Iris pigment epithelial cell (primary cell): ENCODE measurements at places on chromosomes 6 and 20.
A peak's percentile ranks its signal among the peaks of the same experiment; 100 is the strongest.

DNA sequence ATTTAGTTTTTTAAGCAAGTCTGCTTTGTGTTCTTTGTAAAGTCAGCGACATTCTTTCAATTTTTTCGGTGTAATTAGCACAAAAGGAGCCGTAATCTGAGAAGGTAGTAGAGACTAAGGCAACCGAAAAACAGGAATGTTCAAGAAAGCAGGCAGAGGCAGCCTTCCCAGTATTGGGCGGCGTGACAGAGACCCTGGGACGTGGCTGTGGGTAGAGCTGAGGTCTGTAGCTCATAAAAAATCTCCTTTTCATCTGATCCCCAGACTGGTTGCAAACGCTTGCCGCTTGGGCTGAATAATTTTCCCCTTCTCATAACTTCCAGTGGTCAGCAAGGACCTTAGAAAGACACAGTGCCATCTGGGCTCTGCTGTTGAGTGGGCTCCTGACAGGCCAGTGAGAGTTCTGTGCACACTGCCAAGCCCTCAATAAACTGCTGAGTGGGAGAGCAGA is 30.8 kb downstream of the GNAS start:
- DNase-seq = no peak

- DNase-seq = no peak
These were observed 71.6 kb downstream of the KIF6 start for GRCh38 chr6:39653612-39654011.

- DNase-seq = peak; percentile 11
These were observed 668.9 kb downstream of the TFAP2A start for GRCh38 chr6:9745966-9746365.

- DNase-seq = peak; percentile 89
These were observed 12.2 kb upstream of the PTGIS start for GRCh38 chr20:49579874-49580812.

DNA sequence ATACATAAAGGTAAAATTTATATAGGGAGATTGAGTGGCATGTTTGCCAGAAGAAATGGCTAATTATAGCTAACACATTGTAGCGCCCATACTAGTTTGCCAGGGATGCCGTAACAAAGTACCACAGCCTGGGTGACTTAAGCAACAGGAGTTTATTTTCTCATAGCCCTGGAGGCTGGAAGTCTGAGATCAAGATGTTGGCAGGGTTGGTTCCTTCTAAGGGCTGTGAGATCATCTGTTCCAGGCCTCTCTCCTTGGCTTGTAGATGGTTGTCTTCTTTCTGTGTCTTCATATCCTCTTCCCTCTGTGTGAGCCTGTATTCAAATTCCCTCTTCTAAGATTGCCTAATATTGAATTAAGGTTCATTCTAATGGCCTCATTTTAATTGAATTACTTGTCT is 417.5 kb upstream of the OPRM1 start:
- DNase-seq = no peak

GRCh38 chr6:106181664-106182418 is 95.7 kb downstream of the PRDM1 start:
- peak; percentile 86 for DNase-seq

GRCh38 chr20:37537505-37537904 is 9.8 kb upstream of the BLCAP start:
- DNase-seq = no peak

DNA sequence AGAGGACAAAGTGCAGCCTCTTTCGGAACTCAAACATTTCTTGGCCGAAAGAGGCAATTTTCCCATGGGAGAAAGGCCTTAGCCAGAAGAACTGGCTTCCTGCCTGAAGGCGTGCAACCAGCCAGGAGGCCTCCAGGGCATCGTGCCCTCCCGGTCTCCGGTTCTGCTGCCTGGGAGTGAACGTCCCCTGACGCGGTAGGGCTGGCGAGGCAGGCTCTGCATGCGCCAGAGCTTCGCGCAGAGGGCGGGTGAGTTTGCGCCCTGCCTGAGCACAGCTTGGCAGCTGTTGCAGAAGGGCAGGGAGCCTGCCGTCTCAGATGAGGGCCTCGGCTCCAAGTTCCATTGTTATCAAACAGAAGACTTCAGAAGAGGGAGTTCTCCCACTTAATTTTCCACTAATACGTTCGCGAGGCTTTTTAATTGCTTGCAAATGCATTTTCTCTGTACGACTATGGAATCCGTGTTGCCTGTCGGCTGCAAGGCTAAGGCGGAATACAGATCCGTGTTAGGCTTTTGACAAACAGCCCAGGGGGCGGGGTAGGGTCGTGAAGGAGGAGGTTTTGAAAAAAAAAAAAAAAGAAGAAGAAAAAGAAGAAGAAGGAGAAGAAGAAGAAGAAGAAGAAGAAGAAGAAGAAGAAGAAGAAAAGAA is 5.5 kb upstream of the TFAP2D start:
- DNase-seq = no peak

DNA sequence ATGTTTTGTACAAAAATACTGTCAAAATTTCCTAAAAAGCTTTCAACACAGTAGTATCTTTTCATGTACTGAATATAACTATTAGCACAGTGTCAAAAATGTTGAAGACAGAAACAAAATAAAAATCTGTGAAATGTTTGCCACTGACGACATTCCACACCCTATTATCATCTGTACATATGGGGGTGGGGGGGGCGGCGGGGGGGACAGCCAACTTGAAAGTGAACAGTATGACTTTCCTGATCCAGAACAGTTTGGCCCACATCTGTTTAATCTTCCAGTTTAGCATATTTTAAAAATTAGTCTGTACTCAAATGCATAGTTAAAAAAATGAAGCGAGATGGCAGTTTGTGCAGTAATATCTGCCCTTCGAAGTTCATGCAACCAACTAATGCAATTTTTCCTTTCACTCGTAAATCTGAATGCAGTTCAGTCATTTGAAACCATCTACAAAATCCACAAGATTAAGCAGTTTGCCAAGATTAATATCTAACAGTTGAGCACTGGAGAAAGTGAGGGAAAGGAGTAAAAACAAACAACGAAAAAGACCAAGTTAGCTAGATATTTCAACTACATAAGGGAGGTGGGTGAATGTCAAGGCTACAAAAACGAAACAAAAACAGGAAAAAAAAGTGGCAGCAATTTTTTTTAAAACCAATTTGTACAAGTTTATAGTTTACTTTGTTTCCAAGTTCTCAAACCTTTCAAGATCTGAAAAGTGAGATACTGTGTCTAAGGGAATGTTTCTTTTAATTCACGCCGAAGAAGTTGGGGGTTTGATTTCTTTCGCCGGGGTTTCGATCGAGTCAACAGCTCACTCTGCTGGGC is 1.9 kb downstream of the CITED2 start:
- peak; percentile 28 for DNase-seq

- DNase-seq = no peak
These were observed 137.6 kb downstream of the UST start for GRCh38 chr6:148884461-148884860.

DNA sequence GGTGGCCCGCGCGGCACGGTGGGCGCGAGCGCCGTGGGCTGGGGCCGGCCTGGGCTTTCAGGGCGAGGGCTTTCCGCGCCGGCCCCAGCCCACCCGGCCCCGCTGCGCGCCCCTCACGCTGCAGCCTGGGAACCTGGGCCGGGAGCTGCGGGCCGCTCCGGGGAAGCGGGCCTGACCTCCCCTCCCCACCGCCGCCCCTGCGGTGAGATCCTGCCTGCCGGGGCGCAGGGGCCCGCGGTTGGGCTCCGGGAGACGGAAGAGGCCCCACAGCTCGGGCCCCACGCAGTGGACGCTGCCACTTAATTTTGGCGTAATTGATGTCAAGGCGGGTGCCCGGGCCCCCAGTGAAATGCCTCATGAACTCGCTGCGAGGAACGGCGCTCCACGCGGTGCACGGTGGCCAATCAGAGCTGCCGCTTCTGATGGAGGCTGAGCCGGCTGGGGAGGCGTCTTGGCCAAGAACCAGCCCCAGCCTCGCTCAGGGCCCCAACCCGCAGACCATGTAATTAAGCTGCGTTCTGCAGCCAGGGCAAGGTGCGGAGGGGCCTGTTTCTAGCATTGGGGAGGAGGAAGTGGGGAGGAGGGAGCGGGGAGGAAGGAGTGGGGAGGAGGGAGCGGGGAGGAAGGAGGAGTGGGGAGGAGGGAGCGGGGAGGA is 96.1 kb upstream of the BHLHE23 start:
- DNase-seq = peak; percentile 64

GRCh38 chr6:131042664-131043063 is 20.4 kb downstream of the EPB41L2 start:
- no peak for DNase-seq

DNA sequence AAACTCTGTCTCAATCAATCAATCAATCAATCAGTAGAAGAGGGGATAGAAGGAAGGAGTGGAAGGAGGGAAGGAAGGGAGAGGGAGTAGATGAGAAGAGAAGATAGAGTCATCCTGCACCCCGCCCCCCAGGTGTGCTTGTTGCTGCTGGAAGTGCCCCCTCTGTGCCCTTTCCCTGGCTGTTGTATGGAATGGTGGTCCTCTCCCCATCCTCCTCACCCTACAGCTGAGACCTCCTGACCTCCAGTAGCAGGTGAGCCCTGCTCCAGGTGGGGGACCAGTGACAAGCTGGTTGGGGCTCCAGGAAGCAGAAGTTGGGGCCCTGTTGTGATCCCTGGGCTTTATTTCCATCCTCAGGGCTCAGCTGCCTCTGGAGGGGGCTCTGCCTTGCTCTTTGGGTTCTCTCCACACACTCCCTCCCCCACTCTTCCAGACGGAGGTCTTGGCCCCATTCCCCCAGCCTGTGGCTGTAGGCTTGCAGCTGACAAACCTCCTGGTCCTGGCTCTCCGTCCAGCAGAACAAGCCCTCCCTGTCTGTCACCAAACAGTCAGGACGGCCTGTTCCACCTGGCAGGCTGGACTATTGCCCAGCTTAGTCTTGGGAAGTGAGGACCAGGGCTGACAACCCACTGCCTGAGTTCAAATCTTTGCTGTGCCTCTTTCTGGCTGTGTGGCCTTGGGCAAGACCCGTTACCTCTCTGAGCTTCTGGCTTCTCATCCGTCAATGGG is 26.0 kb upstream of the SCRT2 start:
- DNase-seq = no peak

- peak; percentile 44 for DNase-seq
These were observed 63.3 kb downstream of the TOX2 start for GRCh38 chr20:43977962-43978361.

- DNase-seq = no peak
These were observed 134.0 kb downstream of the PDE7B start for GRCh38 chr6:135985471-135985870.

DNA sequence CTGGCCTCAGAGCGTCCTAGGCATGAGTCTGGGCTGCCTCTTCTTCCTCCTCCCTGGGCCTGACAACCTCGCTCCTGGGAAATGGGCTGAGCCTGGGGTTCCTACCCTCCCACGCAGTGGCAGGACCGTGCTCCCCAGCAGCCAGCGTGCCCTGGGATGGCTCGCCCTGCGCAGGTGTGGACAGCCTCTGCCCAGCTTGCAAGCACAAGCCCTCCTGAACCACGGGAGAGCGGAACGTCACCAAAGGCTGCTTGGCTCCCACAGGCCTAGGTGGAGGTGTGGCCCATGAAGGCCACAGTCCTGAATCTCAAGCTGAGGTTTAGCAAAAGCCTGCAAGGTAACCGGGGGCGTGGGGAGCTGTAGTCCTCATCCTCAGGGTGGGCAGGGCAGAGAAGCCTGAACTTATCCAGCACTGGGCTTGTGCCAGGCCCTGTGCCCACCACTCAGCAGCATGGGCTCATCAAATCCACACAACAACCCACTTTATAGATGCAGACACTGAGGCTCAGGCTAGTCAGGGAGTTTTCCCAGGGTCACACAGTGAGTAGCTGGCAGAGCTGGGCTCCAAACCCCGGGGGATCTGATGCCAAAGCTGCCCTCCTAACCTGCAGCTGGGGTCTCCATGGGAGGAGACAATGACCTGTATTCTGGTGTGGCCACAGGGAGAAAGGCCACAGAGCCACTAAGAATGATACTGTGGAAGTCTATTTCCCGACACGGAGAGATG is 25.3 kb downstream of the RBM38 start:
- no peak for DNase-seq

- DNase-seq = no peak
These were observed 46.0 kb upstream of the TOP1 start for GRCh38 chr20:40982415-40983145.

DNA sequence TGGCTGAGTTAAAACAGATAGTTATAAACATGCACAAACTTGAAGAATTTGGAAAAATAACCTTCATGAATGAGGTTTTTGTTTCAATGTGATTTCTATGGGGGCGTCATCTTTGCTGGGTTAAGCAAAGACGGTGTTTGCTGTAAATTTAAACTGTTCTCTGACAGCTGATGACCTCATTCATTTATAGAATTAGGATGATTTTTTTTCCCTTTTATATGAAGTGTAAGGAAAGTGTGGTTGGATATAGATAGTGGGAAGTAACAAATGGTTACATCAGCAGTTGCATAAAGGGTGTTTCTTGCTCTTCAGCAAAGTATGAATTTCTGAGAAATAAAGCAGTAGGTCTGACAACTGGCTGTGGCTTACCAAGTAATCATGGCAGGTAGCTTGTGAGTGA is 137.2 kb upstream of the CENPW start:
- no peak for DNase-seq

- no peak for DNase-seq
These were observed 328.7 kb downstream of the UTRN start for GRCh38 chr6:144613859-144614258.

- no peak for DNase-seq
These were observed 5.3 kb downstream of the GHRH start for GRCh38 chr20:37256286-37256685.

DNA sequence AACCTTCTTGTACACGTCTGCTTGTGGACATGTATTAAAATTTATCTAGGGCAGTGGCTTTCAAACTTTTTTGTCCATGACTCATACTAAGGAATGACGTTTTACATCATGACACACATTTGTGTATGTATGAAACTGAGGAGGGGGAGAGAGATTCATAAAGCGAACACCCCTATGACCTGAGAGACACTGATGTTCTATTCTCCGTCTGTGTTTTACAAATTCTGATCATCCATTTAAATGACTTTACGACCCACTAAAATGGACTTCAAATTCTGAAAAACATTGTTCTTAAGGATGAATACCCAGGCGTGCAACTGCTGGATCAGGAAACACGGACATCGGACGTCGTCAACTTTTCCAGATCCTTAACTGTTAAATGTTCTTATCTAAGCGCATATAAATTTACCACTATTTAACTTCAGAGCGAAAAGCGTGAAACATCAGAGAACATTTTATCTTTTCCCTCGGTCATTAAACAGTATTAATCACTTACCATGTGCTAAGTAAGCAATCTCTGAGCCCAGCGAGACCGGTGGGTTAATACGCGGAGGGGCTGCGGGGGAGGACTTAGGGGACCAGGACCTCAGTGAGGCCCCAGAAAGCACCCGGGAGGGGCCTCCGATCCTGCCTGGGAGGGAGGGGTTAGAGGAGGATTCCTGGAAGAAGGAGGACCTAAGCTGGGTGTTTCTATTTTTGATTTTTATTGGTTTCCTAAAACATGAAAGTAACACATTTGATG is 1.2 kb downstream of the PLAGL1 start:
- DNase-seq = peak; percentile 73
